NCI-H526 (cell line): ENCODE measurements at places on chromosomes 7 and 10.

GRCh38 chr7:93547716-93548115 is 26.8 kb downstream of the CALCR start:
- DNase-seq = no peak

- peak; percentile 68 for DNase-seq
These were observed 95.9 kb downstream of the DNMBP start for GRCh38 chr10:99913831-99914235.

DNA sequence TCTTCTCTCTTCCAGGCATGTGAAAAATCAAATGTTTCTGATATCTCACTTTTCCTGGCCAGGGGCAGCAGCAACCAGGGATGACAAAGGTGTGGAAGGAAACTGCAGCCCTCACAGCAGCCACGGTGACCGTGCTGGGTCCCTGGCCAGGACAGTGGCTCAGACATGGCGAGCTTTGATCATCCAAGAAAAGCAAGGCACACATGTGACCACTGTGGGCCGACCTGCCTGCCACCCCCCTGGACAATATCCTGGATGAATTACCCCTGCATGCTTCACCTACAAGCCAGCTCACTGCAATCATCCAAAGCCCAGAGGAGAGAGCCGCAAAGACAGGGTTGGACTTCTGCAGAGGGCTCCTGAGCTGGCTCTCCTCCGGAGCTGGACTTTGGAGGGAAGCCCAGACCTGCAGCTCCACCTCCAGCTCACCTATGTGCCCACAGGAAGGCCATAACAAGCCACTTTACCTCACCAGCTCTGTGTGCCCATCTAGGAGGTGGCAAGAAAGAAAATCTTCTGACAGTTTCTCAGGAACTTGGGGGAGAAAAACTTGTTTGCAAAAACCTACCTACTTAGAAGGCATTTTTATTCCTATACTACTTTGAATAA is 2.7 kb downstream of the CHST15 start:
- peak; percentile 3 for DNase-seq

- DNase-seq = no peak
These were observed 136.5 kb upstream of the UNC5B start for GRCh38 chr10:71075759-71076472.

DNA sequence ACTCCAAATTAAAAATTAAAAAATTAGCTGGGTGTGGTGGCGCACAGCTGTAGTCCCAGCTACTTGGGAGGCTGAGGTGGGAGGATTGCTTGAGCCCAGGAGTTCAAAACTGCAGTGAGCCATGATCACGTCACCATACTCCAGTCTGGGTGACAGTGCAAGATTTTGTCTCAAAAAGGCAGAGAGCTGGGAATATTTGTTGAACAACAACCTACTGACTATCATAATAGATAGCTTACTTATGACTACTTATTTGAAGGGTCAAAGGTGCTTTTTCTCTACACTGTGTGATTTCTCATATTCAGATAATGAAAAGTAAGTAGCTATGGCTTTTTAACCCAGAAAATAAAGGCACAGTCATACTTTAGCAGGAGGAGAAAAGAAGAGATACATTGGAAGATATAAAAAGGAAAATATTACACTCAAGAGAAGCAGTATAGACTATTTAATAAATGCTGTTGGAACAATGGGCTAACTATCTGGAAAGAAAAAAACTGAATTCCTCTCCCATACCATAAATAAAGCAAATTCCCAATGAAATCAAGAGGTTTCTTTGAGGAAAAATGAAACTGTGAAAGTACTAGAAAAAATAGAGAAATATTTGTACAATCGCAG is 6.7 kb downstream of the GSDME start:
- no peak for DNase-seq

DNA sequence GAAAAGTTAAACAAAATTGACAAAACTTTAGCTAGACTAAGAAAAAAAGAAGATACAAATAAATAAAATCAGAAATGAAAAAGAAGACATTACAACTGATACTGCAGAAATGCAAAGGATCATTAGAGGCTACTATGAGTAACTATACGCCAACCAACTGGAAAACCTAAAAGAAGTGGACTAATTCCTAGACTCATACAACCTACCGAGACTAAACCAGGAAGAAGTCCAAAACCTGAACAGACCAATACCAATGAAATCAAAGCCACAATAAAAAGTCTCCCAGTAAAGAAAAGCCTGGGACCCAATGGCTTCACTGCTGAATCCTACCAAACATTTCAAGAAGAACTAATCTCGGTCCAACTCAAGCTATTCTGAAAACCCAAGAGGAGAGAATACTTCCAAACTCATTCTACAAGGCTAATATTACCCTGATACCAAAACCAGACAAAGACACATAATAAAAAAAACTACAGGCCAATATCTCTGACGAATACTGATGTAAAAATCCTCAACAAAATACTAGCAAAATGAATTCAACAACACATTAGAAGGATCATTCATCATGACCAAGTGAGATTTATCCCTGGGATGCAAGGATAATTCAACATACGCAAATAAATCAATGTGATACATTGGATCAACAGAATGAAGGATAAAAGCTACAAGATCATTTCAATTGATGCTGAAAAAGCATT is 20.3 kb downstream of the ELAPOR2 start:
- peak; percentile 79 for DNase-seq

DNA sequence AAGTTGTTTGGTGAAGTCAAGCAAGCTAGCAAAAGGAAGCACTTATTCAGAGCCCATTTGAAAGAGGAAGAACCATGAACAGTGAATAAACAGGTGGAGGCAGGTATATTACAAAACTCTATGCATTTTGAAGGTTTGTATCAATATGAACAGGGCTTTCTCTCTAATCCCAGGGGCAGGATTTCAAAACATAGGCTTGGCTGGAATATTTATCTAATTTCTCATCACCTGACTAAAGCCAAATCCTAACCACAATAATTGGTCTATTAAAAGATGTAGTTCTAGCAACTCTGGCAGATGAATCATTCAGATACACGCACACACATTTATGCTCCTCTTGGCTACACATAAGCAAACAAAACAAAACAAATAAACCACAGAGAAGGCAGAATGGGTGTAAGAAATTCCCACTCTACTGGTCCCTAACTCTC is 554.4 kb downstream of the INHBA start:
- no peak for DNase-seq

DNA sequence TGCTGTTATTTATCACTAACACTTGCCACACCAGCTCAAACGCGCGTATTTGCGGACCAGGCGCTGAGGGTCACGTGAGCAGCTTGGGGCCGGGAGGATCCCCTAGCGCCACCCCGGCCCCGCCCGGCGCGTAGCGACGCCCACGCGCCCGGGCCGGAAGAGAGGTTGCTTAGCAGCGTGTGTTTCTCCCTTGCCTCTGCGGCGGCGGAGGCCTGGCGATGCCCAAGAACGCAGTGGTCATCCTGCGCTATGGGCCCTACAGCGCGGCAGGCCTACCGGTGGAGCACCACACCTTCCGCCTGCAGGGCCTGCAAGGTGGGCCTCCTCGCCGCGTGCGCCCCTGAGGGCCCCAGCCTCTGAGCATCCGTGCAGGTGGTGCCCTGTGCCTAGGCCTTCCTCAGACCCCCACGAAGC is at the start of gene C10orf53:
TSS of gene C10orf53 (plus strand) at position 172 of the 414 bp plus-strand sequence. CDS start at position 219, 47 bp downstream.
- no peak for DNase-seq

DNA sequence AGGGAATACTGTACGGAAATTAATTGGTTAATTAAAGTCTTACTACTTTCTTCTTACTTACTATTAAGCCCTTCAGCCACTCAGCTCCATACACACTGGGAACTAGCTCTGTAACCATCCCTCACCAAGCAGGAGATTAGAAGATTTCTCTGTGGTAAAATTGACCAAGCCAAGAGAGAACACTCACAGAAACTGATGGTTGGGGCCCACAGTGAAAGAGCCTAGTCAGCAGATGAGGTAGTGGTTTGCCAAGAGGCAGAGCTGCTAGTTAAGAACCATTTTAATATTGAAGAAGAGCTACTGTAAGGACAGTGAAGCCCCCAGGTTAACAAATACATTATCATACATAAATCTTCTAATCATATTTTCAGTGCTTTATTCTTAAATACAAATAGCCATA is 21.8 kb upstream of the C10orf53 start:
- no peak for DNase-seq

DNA sequence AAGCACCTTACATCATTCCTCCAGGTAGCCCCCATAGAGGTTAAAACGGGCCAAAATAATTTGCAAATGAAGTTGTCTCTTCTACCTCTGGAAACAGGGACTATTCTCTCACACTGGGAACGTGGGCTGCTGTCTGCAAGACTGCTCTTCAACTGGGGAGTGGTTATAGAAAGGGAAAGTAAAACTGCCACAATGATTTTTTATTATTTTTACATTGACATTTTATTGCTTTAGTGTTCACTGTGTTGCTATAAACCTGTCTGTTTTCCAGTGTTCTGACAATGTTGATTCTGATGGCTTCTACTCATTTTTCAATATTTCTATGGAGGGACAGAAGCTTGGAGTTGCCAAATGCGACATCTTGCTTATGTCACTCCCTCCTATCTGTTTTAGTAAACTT is 115.1 kb upstream of the ANTXRL start:
- DNase-seq = no peak

DNA sequence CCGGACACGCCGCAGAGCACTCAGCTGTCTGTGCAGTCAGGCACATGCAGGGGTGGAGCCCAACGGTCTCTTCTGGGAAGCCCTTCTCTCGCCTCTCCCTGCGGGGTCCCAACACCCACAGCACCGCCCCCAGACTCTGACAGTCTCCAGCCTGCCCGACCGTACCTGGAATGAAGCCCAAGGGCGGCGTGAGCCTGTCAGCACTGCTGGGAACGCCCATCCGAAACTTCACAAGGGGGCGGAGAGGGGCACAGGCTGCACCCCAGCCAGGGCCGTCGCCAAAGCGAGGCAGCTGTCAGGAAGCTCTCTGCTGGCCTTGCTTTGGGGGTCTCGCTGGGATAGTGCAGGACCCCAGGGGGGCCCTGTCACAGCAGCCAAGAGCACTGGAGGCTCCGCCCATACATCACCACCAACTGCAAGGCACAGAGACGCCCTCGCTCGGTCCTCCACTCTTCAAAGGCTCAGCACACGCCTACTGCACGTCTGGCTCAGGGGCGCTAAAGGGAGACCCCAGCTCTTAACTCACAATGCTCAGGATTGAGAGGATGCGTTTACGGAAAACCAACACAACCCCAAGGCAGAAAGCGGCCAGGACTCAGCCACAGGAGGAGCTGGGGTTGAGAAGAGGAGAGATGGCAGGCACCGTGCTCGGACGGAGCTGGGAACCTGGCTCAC is 30.9 kb downstream of the MAD1L1 start:
- DNase-seq = no peak

GRCh38 chr10:60661637-60662036 is 116.6 kb upstream of the CDK1 start:
- DNase-seq = no peak
